ENCODE measurements at places on chromosomes 5 and 9. TPM values are rescaled to one million over a fixed set of nuclear protein-coding genes. Genes with fewer than 3 reads are reported as not detected.

Gene CCDC152
- total RNA-seq: 16.2 TPM

Gene NR5A1
- not detected for total RNA-seq

Gene TCF7
- total RNA-seq: 89.7 TPM

GRCh38 chr9:104092192-104092591, 1.9 kb upstream of the SMC2 start:
- H3K36me3 ChIP-seq: no peaks in the 10 kb centered on the region
- peaks cover 16% of the 10 kb centered on the region for H3K4me1 ChIP-seq
- no peaks in the 10 kb centered on the region for H3K27me3 ChIP-seq
- DNase-seq: no peak
- H3K27ac ChIP-seq: no peak overlapping the region

DNA sequence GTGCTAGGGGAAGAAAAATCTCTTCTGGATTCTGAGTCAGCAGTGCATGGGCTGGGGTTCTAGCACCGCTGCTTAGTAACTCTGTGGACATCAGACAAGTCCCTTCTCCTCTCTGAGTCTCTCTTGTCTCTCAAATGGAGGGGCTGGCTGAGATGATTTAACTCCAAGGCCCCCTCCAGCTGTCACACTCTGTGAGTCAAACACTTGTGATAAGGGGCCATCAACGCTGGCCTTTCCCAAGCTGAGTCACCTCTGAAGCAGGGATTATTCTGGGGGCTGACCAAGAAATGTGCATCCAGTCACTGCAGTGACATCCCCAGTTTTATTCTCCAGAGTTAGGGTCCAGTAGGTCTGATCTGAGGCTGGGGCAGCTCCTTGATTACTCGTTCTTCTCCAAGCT, 110.4 kb upstream of the ZNF462 start:
- no peaks in the 10 kb centered on the region for H3K36me3 ChIP-seq
- no peaks in the 10 kb centered on the region for H3K27me3 ChIP-seq
- DNase-seq: no peak
- H3K4me3 ChIP-seq: no peak overlapping the region
- H3K4me1 ChIP-seq: no peaks in the 10 kb centered on the region

- no peaks in the 10 kb centered on the region for H3K4me1 ChIP-seq
- H3K27me3 ChIP-seq: no peaks in the 10 kb centered on the region
- peaks cover 24% of the 10 kb centered on the region for H3K36me3 ChIP-seq
- no peak overlapping the region for H3K4me3 ChIP-seq
- H3K27ac ChIP-seq: no peak overlapping the region
These were observed 119.6 kb downstream of the DROSHA start for GRCh38 chr5:31412324-31412723.

DNA sequence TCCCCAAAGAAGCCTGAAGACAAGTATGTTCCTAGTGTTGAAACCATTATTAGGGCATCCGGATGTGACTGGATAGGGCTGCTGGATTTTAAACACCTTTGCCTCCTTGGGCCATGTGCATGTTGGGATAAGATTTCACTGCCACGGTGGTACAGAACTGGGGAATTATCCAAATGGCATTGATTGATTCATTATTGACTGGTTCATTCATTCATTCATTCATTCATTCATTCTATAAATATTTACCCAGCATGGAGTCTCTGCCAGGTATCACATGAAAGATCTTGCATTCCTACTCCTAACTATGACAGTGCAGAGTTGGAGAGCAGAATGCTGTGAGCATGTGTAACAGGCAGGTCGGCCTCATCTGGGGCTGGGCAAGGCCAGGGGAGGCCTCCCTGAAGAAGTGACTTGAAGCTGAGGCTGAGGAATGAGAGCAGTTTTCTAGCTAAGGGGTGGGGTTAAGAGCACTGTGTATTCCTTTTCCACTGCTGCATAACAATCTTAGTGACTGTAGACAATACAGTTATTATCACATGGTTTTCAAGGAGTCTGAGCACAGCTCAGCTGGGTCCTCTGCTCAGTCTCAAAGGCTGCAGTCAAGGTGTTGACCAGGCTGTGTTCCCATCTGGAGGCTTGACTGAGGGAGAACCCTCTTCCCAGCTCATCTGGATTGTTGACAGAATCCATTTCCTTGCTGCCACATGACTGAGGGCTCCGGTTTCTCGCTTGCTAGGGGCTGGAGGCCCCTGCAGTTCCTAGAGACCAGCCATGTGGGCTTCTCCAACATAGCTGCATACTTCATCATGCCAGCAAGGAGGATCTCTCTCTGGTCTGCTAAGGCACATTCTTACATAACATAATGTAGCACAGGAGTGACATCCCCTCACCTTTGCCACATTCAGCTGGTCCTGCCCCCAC, 35.7 kb downstream of the AK8 start:
- no peak overlapping the region for H3K4me3 ChIP-seq
- no peaks in the 10 kb centered on the region for H3K36me3 ChIP-seq
- H3K4me1 ChIP-seq: no peaks in the 10 kb centered on the region
- no peak overlapping the region for H3K27ac ChIP-seq

DNA sequence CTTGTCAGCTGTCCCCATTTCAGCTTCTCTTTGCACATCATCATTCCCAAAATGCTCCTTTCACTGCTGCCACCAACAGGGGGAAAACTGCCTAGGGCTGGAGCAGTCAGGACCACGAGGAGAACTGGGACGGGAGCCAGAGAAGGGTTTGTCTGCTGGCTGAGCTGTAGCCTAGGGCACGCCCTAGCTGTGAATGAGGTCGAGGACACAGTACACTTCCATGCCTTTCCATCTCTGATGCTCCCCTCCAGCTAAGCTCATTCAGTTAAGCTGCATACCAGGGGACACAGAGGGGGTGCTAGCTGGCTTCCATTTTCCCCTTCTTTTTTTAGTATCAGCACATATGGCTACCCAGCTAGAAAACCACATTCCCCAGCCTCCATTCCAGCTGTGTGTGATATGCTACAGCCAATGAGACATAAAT, 64.7 kb downstream of the STK10 start:
- DNase-seq: no peak
- H3K4me3 ChIP-seq: no peak overlapping the region
- peaks cover 22% of the 10 kb centered on the region for H3K4me1 ChIP-seq
- peaks cover 32% of the 10 kb centered on the region for H3K36me3 ChIP-seq
- no peaks in the 10 kb centered on the region for H3K27me3 ChIP-seq

DNA sequence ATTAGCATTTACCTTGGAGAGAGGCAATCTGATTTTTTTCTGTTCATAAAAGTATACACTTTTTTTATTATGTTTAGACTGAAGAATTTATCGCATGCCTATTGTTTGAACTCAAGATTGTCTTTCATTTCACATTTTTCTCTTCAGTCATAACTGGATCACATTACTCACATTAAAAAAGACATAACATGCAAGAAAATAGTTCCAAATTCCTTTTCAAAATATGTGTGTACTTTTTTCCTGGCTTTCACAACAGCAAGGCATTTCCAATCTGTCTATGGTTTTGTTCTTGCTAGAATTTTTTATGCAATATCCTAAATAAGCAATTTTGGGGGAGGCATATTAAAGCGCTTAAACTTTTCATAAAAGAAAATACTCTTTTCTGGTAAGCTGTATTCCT, 21.2 kb downstream of the FTMT start:
- no peak overlapping the region for H3K4me3 ChIP-seq
- H3K36me3 ChIP-seq: no peaks in the 10 kb centered on the region
- no peak for DNase-seq
- H3K27me3 ChIP-seq: no peaks in the 10 kb centered on the region
- H3K27ac ChIP-seq: no peak overlapping the region
- H3K4me1 ChIP-seq: no peaks in the 10 kb centered on the region

DNA sequence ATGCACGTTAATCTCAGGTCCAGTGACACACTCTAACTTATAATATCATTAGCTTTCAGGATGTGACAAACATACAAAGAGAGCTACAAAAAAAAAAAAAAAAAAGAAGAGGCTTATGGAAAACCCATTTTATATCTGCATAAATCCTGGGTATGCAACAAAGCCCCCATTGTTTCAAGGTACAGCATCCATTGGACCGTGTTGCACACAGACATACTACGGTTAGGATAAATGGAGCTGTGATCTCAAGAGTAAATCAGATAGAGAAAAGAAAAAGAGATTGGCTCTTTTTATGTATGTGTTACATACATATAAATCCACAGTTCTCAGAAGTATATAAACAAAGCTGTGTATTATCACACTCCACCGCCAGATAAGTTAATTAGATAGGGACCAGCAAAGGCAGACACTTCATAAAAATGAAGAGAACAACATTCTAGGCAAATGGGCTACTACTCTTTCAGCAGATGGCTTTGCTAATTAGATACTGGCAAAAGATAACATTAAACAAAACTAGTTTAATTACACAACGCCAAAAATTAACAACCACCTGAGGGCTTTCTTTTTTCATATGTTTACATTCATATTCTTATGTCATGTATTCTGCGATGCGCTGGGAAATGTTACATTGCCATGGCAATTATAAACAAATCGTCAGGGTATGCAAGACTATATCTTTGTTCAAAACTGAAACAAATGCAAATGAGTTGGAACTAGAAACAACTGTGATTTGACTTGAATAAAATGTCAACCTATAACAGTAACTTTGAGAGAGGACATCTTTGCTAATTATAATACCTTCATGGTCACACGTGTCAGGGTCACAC, 304.2 kb downstream of the SEMA5A start:
- no peak for DNase-seq
- H3K27ac ChIP-seq: no peak overlapping the region
- no peaks in the 10 kb centered on the region for H3K4me1 ChIP-seq
- no peaks in the 10 kb centered on the region for H3K27me3 ChIP-seq

GRCh38 chr5:81420039-81420667, 26.2 kb upstream of the ACOT12 start:
- no peak overlapping the region for H3K4me3 ChIP-seq
- H3K27me3 ChIP-seq: no peaks in the 10 kb centered on the region
- DNase-seq: no peak
- H3K36me3 ChIP-seq: no peaks in the 10 kb centered on the region

DNA sequence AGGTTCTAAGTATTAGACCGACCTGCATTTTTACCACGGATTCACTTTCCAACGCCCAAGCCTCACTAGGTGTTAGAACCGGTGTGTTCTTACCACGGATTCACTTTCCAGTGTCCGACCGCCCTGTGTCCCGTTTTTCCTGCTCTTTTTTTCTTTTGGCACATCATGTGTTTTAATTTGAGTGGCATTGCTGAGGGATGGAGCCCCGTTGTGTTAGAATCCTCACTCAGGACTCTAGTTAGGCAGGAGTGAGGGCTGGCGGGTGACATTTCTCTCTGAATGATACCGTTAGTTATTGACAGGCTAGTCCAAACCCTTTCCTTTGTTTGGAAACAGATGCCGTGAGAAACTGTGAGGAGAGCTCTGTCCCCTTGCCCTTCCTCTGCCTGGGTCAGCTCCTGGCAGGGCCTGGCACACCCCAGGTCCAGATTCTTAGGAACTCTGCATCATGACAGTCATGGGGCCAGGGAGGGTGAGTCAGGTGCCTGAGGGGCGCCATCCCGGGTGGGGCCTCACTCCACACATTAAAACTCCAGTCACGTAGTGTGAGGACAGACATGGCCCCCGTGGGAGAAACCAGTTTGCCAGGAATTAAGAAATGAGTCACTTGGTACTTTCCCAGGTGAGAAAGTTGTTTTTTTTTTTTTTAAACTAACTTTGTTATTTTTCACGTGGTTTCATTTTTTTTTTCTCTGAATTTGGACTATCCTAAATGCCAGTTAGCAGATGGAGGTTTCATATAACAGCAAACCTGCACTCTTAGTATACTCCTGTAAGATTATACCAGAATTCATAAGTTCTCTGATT, 15.8 kb downstream of the EXOC3 start:
- no peak overlapping the region for H3K27ac ChIP-seq
- peaks cover 10% of the 10 kb centered on the region for H3K4me1 ChIP-seq
- DNase-seq: no peak
- H3K4me3 ChIP-seq: no peak overlapping the region

DNA sequence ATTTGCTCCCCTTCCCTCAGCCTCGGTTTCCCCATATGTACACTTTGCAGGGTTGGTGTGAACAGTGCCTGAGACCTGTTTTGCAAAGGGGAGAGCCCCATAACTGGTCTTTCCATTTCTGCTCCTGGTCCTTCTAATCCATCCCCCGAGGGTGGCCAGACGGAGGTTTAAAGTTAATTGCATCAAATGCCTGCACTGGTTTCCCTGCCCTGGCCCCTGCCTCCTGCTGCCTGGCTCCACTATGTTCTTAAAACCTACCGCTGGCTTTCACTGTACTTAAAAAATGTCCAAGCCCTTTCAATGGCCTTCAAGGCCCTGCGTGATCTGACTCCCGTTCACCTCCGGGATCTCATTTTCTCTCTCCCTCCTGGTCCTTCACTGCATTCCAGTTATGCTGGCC, 183.0 kb downstream of the RGS3 start:
- no peak overlapping the region for H3K27ac ChIP-seq
- H3K36me3 ChIP-seq: no peaks in the 10 kb centered on the region
- H3K4me1 ChIP-seq: no peaks in the 10 kb centered on the region
- no peak for DNase-seq
- H3K27me3 ChIP-seq: no peaks in the 10 kb centered on the region
- H3K4me3 ChIP-seq: no peak overlapping the region

GRCh38 chr5:10866913-10867312, 105.9 kb upstream of the DAP start:
- H3K4me1 ChIP-seq: no peaks in the 10 kb centered on the region
- no peak overlapping the region for H3K27ac ChIP-seq
- no peaks in the 10 kb centered on the region for H3K27me3 ChIP-seq
- no peaks in the 10 kb centered on the region for H3K36me3 ChIP-seq
- DNase-seq: no peak
- no peak overlapping the region for H3K4me3 ChIP-seq

GRCh38 chr9:131525643-131526565, 5.2 kb downstream of the UCK1 start:
- no peak overlapping the region for H3K4me3 ChIP-seq
- no peak for DNase-seq
- H3K36me3 ChIP-seq: peaks cover 23% of the 10 kb centered on the region
- no peak overlapping the region for H3K27ac ChIP-seq
- H3K4me1 ChIP-seq: peaks cover 12% of the 10 kb centered on the region

DNA sequence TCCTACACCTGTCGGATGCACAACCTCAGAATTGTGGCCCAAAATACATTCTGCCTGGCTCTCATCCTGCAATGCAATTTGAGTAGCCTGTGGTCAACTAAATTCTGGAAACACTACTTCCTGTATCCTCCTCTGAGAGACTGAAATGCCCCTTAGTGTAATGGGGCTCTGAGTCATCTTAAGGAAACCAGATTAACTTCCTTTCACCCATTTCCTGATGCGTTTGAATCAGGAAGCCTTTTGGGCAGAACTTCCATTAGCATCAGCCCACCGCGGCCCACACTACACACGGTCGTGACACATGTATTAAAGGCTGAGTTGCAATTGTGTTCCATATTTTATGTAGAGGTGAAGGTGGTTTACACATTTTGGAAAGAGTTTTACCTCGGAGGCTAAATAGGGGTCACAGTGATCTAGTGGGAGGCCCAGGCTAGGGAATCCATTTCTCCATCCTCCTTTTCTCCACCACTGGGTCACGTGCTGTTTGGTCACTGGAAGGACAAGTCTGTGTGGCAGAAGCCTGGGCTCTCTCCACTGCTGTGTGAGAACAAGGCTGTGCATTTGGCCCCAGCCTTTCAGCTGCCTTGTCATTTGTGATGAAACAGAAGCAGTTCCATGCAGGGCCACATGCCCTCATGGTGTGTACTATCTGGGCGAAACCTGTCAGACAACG, 55.9 kb downstream of the DAP start:
- H3K27ac ChIP-seq: no peak overlapping the region
- DNase-seq: no peak
- H3K36me3 ChIP-seq: no peaks in the 10 kb centered on the region
- H3K4me1 ChIP-seq: peaks cover 15% of the 10 kb centered on the region
